ENCODE measurements at places on chromosomes 5 and 9.

- no peak for DNase-seq
Observed at GRCh38 chr5:54519509-54519876, 1.9 kb downstream of the SNX18 start.

- DNase-seq = no peak
Observed at GRCh38 chr9:13487936-13488335, 208.4 kb upstream of the MPDZ start.

DNA sequence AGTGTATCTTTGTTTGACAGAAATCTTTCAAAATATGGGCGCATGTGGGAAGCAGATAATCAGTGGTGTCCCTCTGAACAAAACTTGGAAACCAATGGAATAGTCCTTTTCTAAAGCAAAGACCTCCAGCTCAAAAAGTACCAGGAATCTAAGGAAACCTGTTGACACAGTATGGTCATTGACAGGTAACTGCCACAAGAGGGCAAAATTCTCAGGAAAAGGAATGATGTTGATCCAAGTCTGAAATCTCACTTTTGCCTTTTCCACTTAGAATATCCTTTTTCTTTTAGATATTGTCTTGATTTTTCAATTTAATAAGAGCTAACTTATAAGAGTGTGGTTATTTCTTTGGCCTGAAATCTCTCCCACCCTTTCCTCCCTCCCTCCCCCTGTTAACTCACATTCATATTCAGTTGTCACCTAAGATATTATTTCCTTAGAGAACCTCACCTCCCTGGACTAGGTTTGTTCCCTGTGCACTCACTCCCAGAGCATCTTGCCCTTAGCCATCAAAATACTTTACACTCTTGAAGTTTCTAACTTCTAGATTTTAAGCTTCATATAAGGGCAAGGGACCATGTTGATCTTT is 59.0 kb upstream of the BARX1 start:
- peak; percentile 65 for DNase-seq

GRCh38 chr5:107517185-107518033 is 153.3 kb downstream of the EFNA5 start:
- no peak for DNase-seq

GRCh38 chr9:130980526-130980925 is 28.4 kb upstream of the LAMC3 start:
- DNase-seq = no peak

- no peak for DNase-seq
Observed at GRCh38 chr5:146690880-146691355, 174.9 kb upstream of the GPR151 start.

DNA sequence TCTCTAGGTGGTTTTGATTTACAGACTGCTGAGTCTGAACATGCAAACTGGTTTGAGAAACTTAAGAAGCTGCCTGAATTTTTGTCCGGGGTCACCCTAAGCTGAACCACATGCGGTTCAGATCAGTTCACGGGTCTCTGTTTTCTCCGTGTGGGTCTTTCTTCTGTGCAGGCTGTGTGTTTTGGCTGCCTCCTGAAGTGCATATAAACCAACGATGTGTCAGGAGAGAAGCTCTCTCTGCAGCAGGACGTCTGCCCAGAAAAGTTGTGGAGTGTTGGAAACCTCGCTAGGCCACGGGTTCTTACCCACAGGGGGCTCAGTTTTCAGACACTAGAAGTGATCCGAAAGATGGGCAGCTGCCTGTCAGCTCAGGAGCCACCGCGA is 364.2 kb downstream of the IRX2 start:
- no peak for DNase-seq

DNA sequence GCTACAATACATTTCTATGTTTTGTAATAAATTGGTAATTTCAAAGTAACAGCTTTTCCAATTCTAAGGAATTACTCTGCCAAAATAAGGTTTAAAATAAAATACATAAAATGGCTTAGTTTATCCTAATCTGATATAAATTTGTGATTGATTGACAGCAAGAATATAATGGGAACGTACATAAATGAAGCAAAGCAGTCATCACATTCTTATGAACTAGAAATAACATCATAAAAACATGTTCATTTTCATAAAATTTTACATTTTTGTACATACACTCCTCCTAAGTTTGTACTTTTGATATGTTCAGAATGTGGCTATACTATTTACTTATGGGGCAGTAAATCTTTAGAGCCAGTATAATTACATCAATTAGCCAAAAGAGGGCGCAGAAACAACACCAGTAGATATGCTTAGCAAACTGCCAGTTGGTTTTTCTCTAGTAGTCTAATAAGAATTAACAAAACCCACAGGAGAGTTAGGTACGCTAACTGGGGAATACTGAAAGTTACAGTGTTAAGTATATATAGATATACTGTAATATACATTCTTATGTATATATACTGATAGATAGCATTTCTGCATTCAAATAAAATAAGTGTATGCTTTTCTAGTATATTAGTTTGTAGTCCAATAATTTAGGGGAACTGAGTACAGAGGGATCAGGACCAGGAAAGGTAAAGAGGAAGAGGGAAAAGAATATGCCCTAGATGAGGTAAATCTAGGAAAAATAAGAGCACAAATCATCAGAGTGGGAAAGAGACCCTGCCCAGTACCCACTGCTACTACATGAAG is 76.8 kb downstream of the ZDHHC21 start:
- peak; percentile 40 for DNase-seq

All from GM03348 (cell line).